Endothelial cell of umbilical vein (primary cell): ENCODE measurements at places on chromosomes 2 and 18. TPM values are rescaled to one million over a fixed set of nuclear protein-coding genes. Genes with fewer than 3 reads are reported as not detected.

Gene ATP8B1
- 42.7 and 49.3 TPM in 2 replicates for polyA plus RNA-seq

Gene SLC40A1
- 12.2 and 15.1 TPM in 2 replicates for polyA plus RNA-seq

Gene CDCA7
- polyA plus RNA-seq, result 12.1 and 14.9 TPM in 2 replicates

Gene RTP5
- not detected in 2 replicates for polyA plus RNA-seq

Gene MAPRE2
- polyA plus RNA-seq, result 141 and 148 TPM in 2 replicates

Gene TM4SF20
- polyA plus RNA-seq, result not detected in 2 replicates

Gene WIPF1
- 15.3 and 17.5 TPM in 2 replicates for polyA plus RNA-seq

Gene SPP2
- not detected in 2 replicates for polyA plus RNA-seq

Gene RGPD4
- polyA plus RNA-seq, result not detected in 2 replicates

Gene SERTAD2
- 5.5 and 8.0 TPM in 2 replicates for polyA plus RNA-seq

Gene LBX2
- 2.8 and 4.0 TPM in 2 replicates for polyA plus RNA-seq

Gene SKOR2
- polyA plus RNA-seq, result not detected in 2 replicates

Gene SNORC
- 1.4 and 2.5 TPM in 2 replicates for polyA plus RNA-seq

Gene NAT8
- 0.19 and 0.25 TPM in 2 replicates for polyA plus RNA-seq

Gene EML4
- polyA plus RNA-seq, result 11.1 and 13.3 TPM in 2 replicates

Gene CNTNAP5
- not detected in 2 replicates for polyA plus RNA-seq
